ENCODE measurements at places on chromosomes 3 and 15.

GRCh38 chr3:66485291-66485968 is 15.4 kb downstream of the LRIG1 start:
- DNase-seq = peak; percentile 95

DNA sequence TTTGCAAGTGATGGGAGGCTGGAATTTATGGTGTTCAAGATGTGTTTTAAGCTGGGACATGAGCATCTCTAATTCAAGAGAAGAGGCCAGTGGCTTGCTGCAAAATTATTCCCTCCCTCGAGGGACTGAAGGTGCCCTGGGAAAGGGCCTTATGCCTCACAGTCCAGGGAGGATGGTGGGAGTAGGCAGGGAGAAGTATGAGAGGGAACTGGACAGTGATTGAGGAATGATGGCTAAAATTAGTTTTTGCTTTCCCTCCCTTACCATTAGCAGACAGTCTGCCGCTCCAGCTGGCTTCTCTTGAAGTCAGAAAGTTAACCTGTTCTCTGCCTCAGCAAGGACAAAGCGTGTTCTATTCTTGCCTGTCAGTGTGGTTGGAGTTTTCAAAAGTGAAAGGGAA is 139.8 kb upstream of the SEMA6D start:
- DNase-seq = peak; percentile 15

DNA sequence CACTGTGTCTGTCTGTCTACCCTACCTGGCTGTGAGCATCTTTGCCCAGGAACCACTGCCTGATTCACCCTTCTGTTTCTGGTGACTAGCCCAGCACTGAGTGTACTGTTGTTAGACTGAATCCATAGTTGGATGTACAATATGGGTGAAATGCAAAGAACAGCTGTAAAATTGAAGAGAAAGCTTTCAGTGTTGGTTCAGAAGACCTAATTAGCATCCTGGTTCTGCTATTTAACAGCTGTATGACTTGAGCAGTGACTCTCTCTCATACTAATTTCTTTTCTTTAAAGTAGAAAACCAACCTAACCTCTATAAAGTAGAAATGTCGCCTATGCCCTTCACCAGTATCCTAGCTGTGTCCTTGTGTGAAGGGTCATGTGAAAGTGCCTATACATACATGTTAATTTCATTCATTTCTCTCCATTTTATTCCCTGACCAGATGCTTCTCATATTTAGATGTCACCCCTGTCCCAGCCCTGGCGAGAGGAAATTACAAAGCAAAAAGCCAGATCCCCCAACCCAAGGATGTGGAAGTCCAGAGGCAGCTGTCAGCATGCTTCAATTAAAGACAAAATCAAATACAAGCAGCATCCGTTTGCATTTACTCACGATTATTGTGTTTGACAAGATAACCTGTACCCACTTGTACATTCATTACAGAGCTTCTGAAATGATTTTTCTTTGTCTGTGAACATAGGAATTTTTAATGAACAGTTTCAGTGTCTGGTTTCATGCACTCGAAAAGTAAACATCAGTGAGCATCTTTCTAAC is 305.7 kb upstream of the ICE2 start:
- no peak for DNase-seq

GRCh38 chr15:62118520-62119226 is 46.4 kb downstream of the C2CD4B start:
- DNase-seq = no peak

DNA sequence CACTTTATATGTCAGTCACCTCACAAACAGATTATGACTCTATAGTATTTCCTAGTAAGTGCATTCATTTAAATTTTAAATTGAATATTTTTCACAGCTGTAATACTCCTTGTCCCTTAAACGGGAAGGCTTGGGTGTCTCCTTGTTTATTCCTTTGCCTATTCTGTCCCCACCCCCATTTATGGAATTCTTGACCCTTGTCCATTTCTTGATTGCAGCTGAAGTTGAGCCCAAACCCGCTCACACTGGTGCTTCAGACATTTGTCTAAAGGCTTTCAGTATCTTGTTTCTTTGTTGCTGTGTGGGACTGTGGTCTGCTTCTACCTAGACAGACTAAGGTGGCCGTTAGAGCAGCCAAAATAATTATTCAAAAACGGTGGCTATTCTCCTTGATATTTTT is 449.7 kb downstream of the FOXP1 start:
- no peak for DNase-seq

- DNase-seq = no peak
Measured at GRCh38 chr3:30622047-30622545, 15.7 kb downstream of the TGFBR2 start.

DNA sequence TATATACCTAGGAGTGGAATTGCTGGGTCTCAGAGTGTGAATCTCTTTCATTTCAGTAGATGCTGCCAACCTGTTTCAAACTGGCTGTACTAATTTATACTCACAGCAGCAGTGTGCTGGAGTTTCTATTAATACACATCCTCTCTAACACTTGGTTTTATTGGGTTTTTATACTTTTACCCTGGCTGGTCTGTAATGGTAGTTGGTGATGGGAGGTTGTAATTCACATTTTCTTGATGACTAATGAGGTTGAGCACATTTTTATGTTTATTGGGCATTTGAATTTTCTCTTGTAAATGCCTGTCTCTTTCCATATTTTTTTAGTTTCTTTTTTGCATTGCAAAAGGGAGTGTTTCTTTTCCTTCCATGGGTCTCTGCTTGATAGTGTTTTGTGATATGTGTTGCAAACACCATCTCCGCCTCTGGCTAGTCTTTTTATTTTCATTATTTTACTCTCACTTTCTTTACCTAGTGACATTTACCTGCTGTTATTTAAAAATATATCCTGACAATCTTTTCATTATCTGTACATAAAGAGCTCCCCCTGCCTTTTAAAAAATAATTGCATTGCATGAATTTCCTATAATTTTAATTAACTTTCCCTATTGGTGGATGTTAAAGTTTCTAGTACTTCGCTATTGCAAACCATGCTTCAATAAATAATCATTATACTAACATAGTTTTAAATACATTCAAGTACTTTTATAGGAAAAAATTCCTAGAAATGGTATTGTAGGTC is 49.0 kb upstream of the GCNT3 start:
- no peak for DNase-seq

DNA sequence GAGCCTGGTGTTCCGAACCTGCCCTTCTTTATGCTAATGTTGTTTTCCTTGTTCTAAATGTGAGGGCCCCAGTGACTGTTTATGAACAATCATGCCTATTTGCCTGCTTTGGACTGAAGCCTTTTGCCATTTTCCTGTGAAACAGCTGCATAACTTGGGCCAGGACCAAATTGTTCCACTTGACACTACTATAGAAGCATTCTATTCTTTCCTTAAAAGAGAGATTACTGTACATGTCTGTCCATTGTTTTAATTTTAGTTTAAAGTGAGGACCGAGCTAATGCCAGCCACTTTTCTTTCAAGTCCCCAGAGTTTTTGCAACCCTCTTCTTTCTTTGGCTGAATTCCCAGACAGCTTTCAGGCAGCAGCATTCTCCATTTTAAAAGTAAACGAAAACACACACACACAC is 980.3 kb downstream of the CADM2 start:
- peak; percentile 8 for DNase-seq

DNA sequence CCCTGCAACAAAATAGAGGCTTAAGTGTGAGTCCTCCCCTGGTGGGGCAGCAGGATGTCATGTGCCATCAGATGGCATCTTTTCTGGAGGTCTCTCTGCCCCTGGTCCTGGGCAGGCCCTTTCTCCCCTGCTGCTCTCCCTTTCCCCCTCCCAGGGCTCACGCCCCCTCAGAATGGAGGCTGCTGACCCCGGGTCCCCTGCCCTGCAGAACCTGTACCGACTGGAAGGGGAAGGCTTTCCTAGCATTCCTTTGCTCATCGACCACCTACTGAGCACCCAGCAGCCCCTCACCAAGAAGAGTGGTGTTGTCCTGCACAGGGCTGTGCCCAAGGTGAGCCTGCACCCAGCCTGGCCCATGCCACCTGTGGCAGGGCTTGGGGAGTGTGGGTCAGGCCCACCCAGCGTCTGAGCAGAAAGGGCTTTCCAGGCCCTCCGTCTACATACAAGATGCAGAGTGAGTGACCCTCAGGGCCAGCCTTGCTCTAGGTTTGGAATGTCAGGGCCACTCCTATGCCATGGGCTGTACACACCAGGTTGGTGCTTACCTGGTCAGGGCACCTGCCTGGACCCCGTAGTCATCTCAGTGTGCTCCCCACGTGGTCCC is 7.1 kb downstream of the FES start:
- no peak for DNase-seq

DNA sequence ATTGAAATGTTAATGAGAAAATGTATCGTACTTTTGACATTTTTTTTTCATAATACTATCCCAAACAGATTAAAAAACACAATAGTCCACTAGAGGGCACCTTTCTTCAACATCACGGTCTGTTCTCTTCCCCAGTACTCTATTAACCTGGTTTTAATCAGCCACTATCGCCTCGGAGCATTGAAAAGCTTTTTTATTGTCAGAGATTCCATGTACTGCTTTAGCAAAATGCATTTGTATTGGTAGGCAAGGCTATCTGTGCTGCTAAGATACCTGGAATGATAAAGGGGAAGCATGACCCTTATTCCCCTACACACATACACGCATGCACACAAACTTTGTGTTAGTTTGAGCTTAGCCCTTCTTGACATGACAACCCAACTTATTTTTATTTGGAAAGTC is 160.1 kb upstream of the IL12A start:
- DNase-seq = peak; percentile 80

DNA sequence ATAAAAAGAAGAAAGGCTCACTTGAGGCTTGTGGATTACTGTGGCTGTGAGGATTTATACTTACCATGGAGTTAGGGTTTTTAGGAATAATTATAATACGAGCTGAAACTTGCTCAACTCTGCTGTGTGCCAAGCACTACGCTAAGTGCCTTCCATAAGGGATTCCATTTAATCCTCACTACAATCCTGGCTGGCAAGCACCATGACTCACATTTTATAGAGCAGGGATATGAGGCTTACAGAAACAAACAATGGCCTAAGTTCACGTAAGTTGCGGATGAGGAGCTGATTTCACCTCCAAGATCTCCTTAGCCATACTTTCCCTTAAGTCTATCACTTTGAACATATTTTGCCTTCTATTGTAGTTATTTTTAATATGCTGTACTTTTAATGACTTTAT is 43.9 kb upstream of the ARL8B start:
- no peak for DNase-seq

- DNase-seq = no peak
Measured at GRCh38 chr3:46987743-46988401, 8.4 kb downstream of the NBEAL2 start.

GRCh38 chr15:74022706-74023470 is 28.4 kb downstream of the PML start:
- no peak for DNase-seq

GRCh38 chr15:88179562-88179961 is 77.0 kb downstream of the NTRK3 start:
- no peak for DNase-seq

- DNase-seq = peak; percentile 29
Measured at GRCh38 chr15:34367101-34368081, at the start of gene LPCAT4. LPCAT4 (minus strand) TSS chr15:34367196; CDS start chr15:34367100, 96 bp downstream.

GRCh38 chr3:184378651-184379357 is 797 bp upstream of the THPO start:
- no peak for DNase-seq

- no peak for DNase-seq
Measured at GRCh38 chr3:10919636-10920035, 72.9 kb upstream of the SLC6A1 start.

- no peak for DNase-seq
Measured at GRCh38 chr3:181076558-181076957, 87.0 kb upstream of the DNAJC19 start.

DNA sequence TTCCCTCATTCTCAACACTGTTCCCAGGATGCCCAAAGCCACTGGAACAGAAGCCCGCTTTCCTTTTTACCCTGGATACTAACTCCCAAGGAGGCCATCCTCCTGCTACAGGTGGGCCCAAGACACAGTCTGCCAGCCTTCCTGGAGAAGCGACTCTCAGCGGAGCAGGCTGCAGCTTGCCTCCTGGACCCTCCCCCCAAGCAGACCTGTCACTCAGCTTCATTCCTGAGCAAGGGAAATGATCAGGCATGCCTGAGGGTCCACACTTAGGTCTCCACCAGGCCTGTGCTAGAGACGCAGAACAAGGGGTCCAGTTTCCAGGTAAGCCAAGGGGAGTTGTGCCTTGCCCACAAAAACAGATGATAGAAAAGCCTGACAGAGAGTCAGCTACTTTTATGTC is 62.8 kb downstream of the SLCO2A1 start:
- no peak for DNase-seq

- no peak for DNase-seq
Measured at GRCh38 chr3:160023476-160023875, 34.8 kb downstream of the IL12A start.

GRCh38 chr3:151156618-151157216 is 46.3 kb downstream of the GPR171 start:
- peak; percentile 35 for DNase-seq

GRCh38 chr15:67884514-67885174 is 44.8 kb upstream of the RNU6-1 start:
- peak; percentile 28 for DNase-seq

Data from DMS 273 treated with DMSO at 0.1 percent for 48 hours (cell line).